Pancreas (tissue), 10 donors: ENCODE measurements at places on chromosomes 5 and 9. TPM values are rescaled to one million over a fixed set of nuclear protein-coding genes. Genes with fewer than 3 reads are reported as not detected.

GRCh38 chr9:133638076-133638475 lies 1.9 kb downstream of the DBH start:
- no peak for DNase-seq

- no peak for DNase-seq
Observed at GRCh38 chr5:163566678-163567077, 61.3 kb downstream of the MAT2B start.

DNA sequence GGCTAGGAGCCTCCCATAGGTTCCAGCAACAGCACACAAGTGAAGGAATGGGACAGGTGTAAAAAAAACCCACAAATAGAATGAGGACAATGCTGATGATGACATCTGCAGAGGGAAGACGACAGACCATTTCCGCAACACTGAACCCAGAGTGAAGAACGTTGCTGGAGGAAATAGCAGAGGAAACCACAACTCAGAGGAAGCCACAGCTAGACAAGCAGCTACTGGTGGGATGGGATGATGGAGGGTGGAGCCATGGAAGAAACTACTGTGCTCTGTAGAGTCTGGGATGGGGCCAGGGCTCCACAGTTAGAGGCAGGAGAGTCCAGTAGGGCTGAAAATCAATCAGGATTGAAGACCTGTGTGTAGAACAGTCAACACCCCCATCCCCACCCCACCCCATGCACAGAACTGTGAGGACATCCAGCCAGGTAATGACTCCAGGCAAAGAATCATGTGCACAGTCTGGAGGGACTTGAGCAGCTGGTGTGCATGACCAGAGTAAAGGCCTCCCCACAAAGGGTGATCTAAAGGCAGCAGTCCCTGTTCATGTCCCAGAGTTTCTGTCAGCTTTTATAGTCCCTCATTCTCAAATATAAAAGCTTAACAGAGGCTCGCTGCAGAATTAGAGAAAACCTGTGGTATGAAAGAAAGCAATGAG lies 65.2 kb upstream of the SPIN1 start:
- no peak for DNase-seq

GRCh38 chr5:161098516-161098915 lies 246.5 kb upstream of the ATP10B start:
- no peak for DNase-seq

DNA sequence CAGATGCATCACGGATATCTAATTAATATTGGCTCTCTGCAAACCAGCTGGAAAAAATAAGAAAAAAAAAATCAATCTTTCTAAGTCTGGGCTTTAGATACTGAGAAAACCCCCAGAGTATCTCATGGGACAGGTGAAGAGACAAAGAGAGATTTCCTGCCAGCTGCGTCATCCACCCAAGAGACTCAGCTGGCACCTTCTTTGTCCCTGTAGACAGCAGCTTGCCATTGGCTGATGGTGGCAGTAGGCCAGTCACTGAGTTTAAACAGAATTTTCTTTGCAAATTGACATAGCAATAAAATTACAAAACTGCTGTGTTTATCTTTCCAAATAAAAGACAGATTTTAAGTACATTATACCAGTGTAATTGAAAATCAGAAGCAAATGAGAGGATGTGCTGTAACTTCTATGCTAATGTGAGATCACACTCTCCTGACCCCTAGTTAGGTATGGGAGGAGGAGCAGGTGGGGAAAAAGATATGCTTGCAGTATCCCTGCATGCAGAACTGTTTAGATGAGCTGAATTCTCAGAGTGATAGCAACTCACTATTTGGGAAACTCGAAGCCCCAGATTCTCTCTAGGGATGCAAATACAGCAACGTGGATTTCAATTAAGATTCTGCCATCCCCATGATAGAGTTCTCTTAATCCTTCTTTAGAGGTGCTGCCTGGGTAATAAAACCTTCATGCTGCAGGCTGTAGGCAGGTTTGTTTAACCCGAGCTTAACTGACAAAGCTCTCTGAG lies 72.2 kb downstream of the NMUR2 start:
- DNase-seq: no peak

GRCh38 chr5:160620401-160620800 lies 198.7 kb downstream of the PTTG1 start:
- DNase-seq: no peak

DNA sequence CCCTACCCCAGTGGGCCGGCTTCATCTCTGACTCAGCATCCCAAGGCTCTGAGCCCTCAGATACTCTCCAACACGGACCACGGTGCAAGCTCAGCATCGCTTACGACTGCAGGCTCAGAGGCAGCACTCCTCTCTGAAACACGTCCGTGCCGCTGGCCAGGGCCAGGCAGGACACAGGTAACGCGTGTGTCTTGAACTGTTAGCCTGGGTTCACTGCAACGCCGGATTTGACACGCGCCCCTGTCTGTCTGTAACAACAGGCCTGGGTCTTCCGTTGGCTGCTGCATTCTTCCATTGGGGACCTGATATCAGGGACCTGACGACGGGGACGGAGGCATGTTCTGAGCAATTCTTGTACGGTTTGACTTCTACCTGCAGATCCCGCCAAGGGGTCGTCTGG lies 6.4 kb downstream of the SLC6A3 start:
- DNase-seq: peak; percentile 43

- DNase-seq: no peak
Observed at GRCh38 chr9:95644377-95644776, 127.6 kb upstream of the PTCH1 start.

DNA sequence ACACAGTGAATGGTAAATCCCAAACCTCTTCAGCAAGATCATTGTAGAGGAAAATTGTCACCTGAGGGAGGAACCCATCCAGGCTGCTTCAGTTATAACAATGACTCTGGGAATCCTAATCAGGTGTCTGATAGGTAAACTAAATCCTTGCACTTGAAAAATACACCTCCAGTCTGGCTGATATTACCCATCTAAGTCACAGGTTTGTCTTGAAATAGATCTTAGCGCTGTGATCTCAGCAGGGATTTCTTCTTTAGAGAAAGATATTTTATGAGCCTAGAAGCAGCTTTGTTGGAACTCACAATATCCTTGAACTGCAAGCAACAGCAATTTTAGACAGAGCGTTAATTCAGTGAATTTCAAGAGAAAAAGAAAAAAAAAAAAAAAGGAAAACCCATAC lies 149.7 kb downstream of the SGCD start:
- DNase-seq: no peak

DNA sequence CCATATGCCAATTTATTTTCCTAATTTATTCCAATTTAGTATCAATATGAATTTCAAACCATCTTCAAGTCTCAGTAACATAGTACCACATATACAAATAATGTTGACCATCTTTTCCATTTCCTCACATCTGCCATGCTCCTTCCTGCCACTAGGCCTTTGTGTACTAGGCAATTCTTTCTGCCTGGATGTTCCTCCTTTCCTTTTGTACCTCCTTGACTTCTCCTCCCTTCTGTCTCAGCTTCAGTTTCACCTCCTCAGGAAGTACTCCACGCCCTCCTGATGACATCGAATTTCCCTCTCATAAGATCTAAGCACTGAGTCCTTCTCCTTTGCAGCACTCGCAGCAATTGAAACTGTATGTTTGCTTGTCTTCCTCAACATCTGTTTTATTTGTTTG lies 53.9 kb downstream of the MEF2C start:
- DNase-seq: no peak

DNA sequence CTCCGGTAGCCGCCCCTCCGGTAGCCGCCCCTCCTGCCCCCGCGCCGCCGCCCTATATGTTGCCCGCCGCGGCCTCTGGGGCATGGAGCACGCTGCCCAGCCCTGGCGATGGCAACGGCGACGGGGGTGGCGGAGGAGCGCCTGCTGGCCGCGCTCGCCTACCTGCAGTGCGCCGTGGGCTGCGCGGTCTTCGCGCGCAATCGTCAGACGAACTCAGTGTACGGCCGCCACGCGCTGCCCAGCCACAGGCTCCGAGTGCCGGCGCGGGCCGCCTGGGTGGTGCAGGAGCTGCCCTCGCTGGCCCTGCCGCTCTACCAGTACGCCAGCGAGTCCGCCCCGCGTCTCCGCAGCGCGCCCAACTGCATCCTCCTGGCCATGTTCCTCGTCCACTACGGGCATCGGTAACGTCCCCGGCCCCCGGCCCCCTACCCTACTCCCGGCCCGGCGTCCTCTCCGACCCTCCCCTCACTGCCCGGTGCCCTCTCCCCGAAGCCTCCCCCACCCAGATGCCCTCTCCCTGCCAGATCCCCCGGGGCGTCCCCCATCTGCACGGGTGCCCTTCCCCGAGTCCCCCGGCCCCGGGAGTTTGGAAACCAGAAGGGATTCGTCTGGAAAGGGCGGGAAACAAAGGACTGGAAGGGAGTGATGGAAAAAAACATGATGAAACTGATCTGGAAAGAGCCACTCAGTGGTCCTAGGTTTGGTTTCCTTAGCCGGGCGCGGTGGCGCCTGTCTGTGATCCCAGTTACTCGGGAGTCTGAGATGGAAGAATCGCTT lies 417 bp downstream of the SRD5A1 start:
- DNase-seq: no peak

- no peak for DNase-seq
Observed at GRCh38 chr5:97194366-97194765, 11.3 kb upstream of the RIOK2 start.

DNA sequence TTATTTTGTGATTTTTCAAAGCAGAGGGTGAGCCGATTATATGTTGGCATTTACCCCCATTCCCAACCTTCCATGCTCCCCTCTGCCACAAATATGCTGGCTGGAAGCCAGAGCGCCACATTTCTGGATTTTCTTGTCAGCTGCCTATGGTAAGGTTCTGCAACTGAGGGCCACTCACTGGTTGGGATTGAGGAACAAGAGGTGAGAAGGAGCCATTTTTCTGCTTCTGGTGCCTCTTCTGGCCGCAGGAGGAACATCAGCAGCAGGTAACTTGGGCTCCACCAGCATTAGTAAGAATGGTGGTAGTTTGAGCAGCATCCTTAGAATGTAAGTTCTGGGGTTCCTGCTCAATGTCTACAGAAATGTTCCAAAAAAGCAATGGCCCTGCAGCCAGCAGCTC lies 159.5 kb upstream of the MAST4 start:
- DNase-seq: no peak

- DNase-seq: no peak
Observed at GRCh38 chr5:35133186-35133585, 85.4 kb upstream of the AGXT2 start.

OR1J2 gene
- total RNA-seq: not detected

SMIM32 gene
- total RNA-seq: 0.32 TPM

BHMT2 gene
- 2.1 TPM for total RNA-seq

POLE3 gene
- 17.7 TPM for total RNA-seq

NXNL2 gene
- total RNA-seq: 0.29 TPM

PCDHGB5 gene
- total RNA-seq: 6.0 TPM

SLC1A3 gene
- 5.5 TPM for total RNA-seq
